NCI-H1417 (cell line): ENCODE measurements at places on chromosomes 6 and 20.

DNA sequence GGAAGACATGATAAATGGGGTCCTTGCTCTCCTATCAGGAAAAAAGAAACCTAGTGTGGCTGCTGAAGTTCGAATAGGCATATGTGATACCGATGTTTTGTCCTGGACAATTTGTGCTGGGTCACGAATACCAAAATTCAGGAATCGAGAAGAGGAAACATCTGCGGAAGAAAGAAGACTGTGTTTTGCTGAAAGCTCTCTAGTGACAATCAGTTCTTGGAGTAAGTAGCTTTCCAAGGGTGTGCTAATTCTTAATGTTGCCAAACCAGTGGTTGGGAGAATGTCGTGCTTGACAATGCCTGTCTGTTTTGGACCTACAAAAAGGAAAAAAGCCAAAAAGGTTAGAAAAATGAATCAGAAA, 956.1 kb downstream of the PHF3 start:
- no peak for DNase-seq

- no peak for DNase-seq
Measured at GRCh38 chr20:23946206-23946605, 42.4 kb downstream of the GGTLC1 start.

- DNase-seq = no peak
Measured at GRCh38 chr20:9119776-9120175, 50.9 kb downstream of the PLCB4 start.

DNA sequence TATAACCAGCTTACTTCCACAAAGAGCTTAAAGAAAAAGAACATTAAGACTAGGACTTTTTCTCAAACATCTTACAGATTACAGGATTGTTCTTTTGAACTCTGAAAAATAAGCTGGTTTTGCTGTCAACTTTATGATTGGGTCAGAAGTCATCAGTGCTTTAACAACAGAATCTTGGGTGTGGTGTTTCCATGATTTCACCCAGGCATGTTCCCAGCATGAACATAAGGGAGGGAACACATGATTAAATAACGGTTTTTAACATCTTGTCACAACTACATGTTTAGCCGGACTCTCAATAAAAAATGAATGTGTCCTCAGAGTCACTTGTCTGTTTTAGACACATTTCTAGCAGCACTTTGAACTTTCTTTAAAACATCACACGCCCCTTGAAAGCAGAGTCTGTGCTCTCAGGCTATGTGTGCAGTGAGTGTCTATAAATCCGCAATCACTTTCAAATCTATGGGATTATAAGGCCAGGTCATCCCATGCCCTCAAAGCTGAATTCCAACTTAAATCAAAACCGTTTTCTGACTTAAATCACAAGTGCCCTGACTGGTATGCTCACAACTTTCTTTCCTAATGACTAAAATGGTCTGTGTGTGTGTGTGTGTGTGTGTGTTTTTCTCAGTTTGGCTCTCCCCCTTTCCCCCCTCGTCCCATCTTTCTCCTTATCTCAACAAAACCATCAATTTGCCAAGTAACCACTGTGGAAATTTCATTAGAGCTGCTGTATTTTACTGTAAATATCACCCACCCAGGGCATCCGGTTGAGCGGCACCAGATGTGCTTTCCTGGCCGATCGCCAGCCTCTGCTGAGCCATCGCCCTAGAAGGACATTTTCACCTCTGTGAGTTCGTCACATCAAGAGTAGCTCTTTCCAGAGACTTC, 216.8 kb upstream of the DTNBP1 start:
- DNase-seq = peak; percentile 27

GRCh38 chr20:44702776-44703175, 12.4 kb upstream of the CCN5 start:
- DNase-seq = peak; percentile 23

GRCh38 chr6:14722001-14722562, 523.8 kb upstream of the JARID2 start:
- DNase-seq = no peak

DNA sequence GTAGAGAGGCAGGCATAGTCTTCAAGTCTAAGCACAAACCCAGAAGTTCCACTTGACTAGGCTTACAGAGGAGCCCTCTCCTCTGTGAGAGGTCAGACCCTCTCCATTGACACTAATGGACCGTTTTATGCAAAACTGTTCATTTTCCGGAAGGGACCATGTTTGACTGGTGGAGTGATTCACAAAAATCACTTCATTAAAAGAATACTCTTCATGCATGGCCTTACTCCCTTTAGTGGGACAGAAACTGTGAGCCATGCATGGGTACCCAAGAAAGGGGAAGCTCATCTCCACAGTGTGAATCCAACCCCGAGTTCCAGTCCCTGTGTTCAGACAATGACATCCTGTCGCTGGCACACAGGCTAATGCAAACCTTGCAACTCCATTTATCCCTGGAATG, 63.2 kb downstream of the OLIG3 start:
- no peak for DNase-seq

GRCh38 chr6:84967389-84967788, 203.0 kb upstream of the TBX18 start:
- DNase-seq = peak; percentile 70

GRCh38 chr6:137426007-137426689, 68.0 kb downstream of the OLIG3 start:
- no peak for DNase-seq

GRCh38 chr6:15484140-15484539, 178.7 kb downstream of the DTNBP1 start:
- peak; percentile 26 for DNase-seq
